Stimulated activated CD4-positive, alpha-beta T cell treated with anti-CD3 and anti-CD28 coated beads, Interleukin-2, amount 100 ng/mL, for 24 hours (primary cell): ENCODE measurements at places on chromosomes 5 and 9.

DNA sequence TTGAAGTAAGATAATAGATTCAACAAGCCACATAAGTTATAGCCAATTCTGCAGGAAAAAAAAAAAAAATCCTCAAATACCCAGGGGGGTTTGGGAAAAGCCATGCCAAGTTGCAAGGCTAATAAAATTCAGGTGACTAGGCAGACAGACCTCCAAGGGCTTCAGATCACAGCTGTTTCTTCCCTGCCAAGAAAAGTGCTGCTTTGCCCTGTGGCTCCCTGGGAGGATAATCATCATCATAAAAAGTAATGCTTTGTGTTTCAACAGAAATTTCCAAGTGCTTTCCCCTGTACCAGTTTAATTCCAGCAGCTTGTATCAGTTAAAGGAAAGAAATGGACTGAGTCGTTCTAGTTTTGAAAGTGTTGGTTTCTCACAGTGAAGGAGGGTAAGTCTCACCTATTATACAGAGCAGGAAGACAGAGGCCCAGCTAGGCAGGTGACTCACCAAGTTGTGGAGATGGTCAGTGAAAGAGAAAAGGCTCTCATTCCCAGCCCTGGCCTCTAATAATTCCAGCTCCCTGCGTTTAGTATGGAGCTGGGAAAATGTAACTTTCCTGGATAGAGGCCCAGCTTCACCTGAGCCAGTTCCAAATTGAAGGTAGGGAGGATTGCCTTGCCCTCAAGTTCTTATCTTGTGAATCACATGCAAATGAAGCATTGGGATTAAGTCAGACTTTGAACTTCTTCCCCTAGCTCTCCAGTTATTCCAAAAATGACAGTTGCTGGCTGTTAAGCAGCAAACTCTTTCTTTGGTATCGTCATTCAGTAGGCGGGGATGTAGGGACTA, 263.4 kb downstream of the GRIA1 start:
- DNase-seq = no peak

- DNase-seq = no peak
Measured at GRCh38 chr5:103598997-103599566, 36.5 kb upstream of the NUDT12 start.

GRCh38 chr5:19751326-19751725, 236.7 kb downstream of the CDH18 start:
- no peak for DNase-seq

- DNase-seq = no peak
Measured at GRCh38 chr9:123834889-123835562, 94.9 kb downstream of the DENND1A start.

DNA sequence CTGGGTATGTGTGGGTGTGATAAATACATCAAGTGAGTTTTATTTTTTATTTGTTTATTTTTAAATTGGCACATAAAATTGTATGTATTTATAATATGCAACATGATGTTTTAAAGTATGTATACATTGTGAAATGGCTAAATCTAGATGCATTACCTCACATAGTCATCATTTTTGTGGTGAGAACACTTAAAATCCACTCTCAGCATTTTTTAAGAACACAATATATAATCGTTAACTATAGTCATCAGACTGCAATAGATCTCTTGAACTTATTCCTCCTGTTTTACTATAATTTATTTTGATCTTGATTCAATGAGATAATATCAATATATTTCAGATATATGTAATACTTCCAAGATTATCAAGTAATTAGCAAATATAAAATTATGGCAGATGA, 93.9 kb upstream of the ALDH1A1 start:
- DNase-seq = no peak
